ENCODE measurements at places on chromosomes 2 and 18.

- DNase-seq, result no peak
Observed at GRCh38 chr2:73291093-73291460, 2.3 kb downstream of the EGR4 start.

- no peak for DNase-seq
Observed at GRCh38 chr2:163182764-163183354, 344.3 kb upstream of the KCNH7 start.

DNA sequence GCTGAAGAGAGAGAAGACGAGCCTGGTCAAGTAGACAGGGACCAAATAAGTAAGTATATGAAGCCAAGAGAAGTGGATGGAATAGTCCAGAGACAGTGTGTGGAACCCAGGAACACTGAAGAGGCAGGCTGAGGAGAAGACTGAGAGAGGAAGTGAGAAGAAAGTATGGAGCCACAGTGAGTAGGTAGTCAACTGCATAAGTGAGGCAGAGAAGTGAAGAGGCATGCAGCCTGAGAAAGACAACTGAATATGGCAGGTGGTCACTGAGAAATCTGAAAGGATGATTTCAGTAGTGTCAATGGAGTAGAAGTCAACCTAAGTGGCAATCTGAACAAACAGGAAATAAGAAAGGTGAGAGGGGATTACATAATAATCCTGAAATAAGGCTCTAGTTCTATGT, 55.4 kb downstream of the CWC22 start:
- no peak for DNase-seq

DNA sequence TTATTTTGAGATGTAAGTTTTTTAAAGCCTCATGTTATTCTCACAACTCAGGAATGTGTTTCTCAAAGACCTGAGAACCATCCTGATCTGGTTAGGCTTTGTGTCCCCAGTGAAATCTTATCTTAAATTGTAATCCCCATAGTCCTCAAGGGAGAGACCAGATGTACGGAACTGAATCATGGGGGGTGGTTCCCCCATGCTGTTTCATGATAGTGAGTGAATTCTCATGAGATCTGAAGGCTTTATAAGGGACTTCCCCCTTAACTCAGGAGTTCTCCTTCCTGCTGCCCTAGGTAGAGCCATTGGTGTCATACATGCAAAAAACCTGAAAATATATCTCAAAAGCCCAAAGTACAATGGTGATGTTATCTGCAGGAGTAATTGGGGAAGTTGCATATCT, 836.7 kb downstream of the CBLN2 start:
- no peak for DNase-seq

DNA sequence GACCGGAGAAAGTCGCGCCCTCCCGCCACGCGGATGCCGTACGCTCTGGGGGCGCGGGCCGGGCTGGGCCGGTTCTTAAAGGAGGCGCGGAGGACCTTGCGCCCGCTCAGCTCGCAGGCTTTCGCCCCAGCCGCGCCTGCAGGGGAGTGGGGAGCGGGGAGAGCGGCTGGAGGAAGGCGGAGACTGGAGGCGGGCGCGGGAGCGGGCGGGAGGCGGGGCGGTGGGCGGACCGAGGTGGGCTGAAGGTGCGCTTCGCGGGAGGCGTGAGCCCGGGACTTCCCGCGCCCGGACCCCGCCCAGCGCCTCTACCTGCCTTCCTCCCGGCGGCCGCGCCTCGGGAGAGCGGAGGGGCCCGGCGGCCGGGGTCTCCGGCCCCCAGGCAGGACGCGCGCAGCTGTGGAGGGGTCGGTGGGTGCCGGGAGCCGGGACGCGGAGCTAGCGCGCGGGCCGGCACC, at the start of gene ADRA2B:
Gene ADRA2B, minus strand, starts transcription at position 148 of the 455 bp plus-strand sequence. CDS start 422 bp downstream, outside the sequence.
- no peak for DNase-seq

DNA sequence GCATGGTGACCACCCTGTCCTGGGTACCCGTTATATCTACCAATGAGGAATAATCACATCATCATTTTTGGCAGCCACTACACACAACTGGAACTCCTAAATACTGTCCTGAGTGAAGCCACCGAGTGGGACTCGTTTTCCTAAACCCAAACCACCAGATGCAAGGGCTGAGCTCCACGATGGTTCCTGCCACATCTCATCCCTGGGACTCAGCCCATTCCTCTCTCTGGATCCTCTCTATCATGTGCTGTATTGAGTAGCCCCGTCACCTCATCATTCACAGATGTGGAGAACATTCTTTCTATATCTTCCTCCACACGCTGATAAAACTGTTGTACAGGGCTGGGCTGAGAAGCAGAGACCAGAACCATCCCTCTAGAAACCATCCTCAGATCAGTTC, 79.4 kb upstream of the SMAD7 start:
- no peak for DNase-seq

GRCh38 chr2:37616677-37617005, 54.8 kb downstream of the CDC42EP3 start:
- no peak for DNase-seq

- DNase-seq, result peak; percentile 32
Observed at GRCh38 chr2:156565066-156565710, 129.0 kb downstream of the GPD2 start.

DNA sequence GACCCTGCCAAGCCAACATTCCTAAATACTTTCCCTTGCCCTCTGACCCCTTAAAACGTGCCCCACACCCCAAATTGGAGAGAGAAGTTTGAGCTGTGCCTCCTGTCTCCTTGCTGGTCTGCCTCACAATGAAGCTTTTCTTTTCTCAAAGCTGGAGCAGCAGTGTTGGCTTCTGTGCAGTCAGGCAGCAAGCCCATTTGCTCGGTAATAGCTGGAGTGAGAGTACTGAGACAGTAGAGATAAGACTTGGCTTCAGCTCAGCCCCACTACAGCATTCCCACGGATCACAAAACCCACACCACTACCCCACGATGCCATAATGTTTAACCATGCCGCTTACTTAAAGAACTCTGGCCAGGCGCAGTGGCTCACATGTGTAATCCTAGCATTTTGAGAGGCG, 73.0 kb downstream of the NCAPH start:
- DNase-seq, result no peak

- DNase-seq, result no peak
Observed at GRCh38 chr2:110818767-110819481, 86.6 kb downstream of the ACOXL start.

DNA sequence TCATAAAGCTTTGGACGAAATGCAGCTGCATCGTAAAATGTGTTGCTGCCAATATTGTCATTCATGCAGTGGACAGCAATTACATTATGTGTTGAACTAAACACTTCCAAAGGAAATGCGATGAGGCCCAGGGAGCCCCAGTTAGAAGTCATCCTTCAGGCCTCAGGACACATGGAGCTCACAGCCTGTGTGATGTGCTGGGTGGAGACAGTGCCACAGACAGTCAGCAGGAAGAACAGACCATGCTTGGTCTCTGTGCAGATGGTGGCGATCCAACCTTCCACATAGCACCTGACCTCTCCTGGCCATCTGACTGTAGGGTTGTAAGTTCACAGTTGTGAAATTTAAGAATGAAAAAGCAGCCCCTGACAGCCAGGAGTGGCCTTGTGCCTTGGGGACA, 118.3 kb upstream of the ALKAL2 start:
- no peak for DNase-seq

DNA sequence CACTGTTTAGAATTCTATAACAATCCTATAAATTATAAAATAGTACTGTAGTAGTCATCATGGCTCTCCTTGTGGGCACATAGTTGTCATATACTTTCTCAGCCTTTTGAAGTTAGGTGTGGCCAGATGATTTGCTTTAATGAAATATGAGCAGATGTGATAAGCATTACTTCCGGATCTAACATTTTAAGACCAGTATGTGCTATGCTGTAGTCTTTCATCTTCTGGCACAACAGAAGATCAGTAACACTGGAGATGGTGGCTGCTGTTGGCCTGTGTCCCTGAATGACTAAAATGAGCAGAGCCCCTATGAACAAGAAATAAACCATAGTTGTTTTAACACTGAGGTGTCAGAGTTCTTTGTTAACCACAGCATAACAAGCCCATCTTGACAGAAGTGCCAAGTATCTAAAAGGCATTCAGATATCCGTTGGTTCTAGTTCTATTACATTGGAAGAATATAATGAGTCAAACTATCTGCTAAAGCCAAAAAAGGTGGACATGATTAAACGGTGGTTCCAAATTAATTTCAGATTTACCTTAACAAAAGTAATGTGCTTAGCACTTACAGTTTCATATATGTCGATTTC, 6.3 kb downstream of the MEX3C start:
- DNase-seq, result no peak
